ENCODE measurements at places on chromosomes 3 and 15. TPM values are rescaled to one million over a fixed set of nuclear protein-coding genes. Genes with fewer than 3 reads are reported as not detected.

GRCh38 chr3:106083207-106083606 lies 214.4 kb upstream of the CBLB start:
- DNase-seq: no peak

- DNase-seq: no peak
Observed at GRCh38 chr15:30882849-30883433, 20.8 kb upstream of the FAN1 start.

- DNase-seq: no peak
Observed at GRCh38 chr15:71290002-71290401, 174.7 kb downstream of the THSD4 start.

DNA sequence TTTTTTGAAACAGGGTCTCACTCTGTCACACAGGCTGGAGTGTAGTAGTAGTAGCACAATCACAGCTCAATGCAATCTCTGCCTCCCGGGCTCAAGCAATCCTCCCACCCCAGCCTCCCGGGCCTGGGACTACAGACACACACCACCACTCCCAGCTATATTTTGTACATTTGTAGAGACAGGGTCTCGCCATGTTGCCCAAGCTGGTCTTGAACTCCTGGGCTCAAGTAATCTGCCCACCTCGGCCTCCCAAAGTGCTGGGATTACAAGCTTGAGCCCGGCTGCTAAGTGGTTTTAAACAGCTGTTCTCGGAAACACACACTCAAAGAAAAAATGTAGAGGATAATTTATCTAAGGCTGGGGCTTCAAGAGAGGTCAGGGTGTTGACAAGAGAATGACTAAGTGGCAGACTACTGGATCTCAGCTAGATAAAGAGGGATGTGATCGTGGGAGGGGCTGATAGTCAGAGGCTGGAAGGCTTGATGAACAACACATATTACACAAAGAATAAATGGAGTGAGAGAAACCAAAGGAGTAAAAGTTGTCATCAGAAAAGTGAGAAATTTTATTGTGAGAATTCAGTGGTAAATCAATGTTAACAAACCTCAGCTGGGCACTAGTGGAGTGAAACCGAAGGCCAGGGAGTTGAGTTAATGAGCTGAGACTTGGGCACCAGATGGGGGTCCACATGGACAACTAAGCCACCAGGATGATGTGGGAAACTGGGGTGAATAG lies 6.7 kb downstream of the CCR5AS start:
- no peak for DNase-seq

Gene MBNL1
- total RNA-seq: 505 TPM

Gene IL17RE
- 0.34 TPM for total RNA-seq

Gene PROS1
- not detected for total RNA-seq

Measured in B cell (primary cell).